Renal cortical epithelial cell (primary cell): ENCODE measurements at places on chromosomes 5 and 9.

- DNase-seq, result peak; percentile 85
Measured at GRCh38 chr5:170755679-170756456, 27.7 kb upstream of the GABRP start.

DNA sequence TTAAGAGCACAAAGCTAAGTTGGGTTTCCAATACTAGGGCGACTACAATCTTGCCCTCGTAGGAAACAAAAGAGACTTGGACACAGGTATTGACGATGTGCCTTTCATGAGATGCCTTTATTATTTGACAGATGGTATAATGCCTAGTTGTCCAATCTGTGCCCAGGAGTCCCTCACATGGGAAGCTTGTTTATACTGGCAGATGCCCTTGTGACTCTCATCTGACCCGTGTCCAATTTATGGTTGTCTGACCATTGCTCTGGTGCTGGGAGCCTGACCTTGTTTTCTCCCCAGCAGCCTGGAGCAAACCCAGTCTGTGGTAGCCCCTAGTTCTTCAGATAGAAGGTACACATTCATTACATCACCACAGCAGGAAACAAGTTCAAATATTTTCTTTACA is 511.7 kb downstream of the AGTPBP1 start:
- DNase-seq, result no peak

- DNase-seq, result no peak
Measured at GRCh38 chr9:118083161-118083560, 379.0 kb downstream of the TLR4 start.

GRCh38 chr5:178240766-178241165 is 8.2 kb upstream of the PHYKPL start:
- no peak for DNase-seq

GRCh38 chr5:138873466-138874221 is 1.5 kb downstream of the LRRTM2 start:
- DNase-seq, result no peak

GRCh38 chr9:34592895-34593601 is 3.5 kb upstream of the CNTFR start:
- no peak for DNase-seq

DNA sequence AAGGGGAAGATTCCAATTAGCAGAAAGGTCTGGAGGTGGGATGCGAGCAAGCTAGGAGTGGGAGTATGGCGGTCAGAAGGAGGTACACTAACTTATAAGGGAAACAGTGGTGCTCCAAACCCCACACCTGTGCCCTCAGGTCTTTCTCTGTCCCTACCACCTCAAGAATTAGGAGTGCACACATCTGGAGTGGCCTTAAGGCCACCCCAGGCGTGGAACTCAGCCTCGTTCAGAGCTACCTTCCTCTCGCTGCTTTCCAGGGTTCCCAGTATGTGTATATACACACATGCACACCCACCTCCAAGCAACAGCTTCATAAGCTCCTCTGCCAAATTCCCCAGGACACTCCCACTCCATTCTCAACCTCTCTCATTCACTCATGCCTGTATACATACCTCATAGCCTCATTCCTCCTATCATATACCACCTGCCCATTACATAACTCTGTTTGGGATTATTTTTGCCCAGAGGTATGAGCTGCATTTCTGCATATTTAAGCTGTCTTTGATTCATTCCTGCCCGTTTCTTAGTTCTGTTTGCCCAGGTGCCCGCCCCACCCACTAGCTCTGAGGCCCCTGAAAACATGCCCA is 118.7 kb downstream of the PSD2 start:
- DNase-seq, result no peak

- no peak for DNase-seq
Measured at GRCh38 chr5:95786821-95787418, 35.6 kb downstream of the GLRX start.

DNA sequence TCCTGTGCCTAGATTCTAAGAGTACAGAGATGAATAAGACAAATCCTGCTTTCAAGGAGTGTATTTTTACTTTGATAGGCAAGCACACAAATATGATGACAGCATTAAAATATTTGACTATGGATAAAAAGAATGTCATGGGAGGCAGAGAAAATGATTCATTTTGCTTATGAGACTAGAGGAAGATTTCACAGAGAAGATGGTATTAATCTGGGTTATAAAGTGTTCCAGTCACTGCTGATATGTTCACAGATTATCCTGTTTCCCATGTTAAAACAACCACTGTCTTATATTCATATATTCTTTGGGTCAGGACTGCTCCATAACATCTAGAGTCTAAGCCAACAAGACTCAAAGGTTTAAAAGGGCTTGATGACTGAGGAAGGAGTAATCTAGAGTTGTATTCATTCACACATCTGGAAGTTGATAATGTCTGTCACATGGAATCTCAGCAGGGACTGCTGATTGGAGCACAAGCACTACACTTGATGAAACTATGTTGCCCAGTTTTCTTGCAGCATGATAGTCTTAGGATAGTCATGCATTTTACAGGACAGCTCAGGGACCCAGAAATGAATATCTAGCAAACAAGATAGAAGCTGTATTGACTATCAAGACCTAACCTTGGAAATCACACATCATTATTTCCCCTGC is 79.3 kb downstream of the STARD4 start:
- DNase-seq, result no peak

- no peak for DNase-seq
Measured at GRCh38 chr5:10543585-10544040, 20.3 kb upstream of the ANKRD33B start.

DNA sequence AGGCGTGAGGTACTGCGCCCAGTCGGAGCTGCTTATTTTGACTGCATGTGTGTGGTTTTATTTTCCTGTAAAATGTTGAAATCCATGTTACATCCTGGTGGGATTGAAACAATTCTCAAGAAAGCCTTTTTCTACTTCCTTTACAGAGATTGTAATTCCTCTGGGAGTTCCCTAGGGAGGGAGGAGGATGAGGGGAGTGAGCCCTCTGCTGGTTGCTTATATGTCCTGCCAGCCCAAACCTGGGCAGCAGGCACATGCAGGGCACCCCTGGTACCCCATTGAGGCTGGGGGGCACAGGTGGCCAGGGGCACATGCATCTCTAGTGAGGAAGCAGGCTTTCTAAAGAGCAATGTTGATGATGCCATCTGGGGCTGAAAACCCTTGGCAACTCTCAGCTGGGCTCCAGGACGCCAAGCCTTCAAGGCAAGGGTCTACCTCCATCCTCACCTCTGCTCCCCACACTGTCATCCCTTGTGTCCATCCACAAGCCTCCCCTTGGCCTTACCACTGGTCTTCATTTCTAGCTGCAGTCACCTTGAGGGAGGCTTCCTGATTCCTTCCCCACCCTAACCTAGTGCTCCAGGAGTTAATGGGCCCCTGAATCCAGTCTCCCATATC is 84.7 kb upstream of the TNFSF8 start:
- peak; percentile 49 for DNase-seq

DNA sequence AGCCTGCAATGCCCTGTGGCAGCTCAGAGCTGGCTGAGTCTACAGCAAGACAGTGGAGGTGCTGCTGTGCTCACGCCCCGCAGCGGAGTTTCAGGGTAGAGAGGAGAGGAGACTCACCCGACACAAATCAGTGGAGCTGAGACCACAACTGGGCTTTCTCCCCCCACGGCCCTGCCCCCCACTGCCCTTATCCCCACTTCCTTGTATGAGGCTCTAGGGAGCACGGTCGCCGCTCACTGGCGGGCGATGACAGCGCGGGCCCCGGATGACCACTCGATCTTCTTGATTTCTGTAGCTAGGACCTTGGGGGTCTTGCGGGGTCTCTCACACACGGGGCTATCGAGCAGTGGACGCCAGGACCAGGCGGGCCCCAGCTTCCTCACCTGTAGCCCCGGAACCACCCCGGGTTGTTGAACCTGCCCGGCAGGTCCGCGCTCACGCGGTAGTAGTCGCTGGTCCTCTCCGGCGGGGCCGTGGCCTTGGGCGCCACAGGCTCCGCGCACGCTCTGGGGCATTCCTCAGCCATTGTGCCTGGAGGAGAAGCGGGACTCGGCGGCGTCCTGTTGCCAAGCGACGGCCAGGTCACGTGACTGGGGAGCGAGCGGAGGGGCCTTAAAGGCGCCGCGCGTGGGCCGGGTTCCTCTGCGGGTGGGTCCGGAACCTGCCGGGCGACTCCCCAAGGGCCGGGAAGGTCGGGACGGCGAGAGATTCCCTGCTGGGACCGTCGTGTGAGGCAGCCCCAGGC is 984 bp upstream of the MRPS2 start:
- DNase-seq, result peak; percentile 75

DNA sequence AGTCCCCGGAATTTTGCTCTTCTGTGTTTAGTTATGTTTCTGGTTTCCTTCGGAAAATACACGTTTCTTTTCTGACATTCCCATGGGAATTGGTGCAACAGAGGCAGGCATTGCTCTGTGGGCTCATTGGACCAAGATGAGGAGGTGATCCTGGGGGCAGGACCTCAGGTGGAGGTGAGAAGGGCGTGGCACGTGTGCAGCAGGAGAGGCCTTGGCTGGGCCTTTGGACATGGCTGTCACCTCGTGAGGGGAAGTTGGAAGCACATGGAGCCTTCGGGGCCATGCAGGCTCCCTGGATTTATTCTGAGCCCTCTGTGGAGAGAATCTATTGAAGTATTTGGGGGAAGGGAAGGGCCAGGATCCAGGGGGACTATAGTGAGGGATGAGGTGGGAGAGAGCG is 44.5 kb downstream of the WNK2 start:
- no peak for DNase-seq

- no peak for DNase-seq
Measured at GRCh38 chr5:79513308-79513703, 628 bp downstream of the HOMER1 start.

DNA sequence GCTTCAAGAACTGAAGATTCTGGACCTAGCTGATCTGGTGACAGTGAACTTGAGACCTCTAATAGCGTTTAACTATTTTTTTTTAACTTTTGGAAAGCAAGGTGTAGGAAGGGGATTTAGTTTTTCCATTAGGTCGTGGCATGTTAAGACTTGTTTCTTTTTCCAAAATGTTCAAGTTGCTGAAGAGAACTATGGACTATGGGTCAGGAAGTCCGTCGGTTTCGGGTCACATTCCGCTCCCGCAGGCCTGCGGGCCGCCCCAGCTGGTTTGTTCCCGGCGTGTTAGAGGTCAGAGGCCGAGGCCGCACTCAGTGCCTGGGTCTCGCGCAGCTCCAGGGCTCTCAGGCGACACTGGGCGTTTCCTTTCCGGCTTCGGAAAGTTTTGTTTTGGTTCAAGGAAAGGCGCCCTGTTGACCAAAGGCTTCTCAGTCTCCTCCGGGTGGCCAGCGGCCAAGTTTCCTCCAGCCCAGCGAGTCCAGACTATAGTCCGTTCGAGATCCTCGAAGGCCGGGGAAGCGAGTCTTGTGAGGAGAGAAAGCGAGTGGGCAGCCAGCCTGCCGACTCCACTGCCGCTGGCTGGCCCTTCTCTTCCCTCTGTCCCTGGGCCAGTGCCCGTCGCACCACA is 586 bp upstream of the FCHO2 start:
- DNase-seq, result peak; percentile 56

- DNase-seq, result no peak
Measured at GRCh38 chr9:82969291-82969690, 93.7 kb downstream of the RASEF start.

DNA sequence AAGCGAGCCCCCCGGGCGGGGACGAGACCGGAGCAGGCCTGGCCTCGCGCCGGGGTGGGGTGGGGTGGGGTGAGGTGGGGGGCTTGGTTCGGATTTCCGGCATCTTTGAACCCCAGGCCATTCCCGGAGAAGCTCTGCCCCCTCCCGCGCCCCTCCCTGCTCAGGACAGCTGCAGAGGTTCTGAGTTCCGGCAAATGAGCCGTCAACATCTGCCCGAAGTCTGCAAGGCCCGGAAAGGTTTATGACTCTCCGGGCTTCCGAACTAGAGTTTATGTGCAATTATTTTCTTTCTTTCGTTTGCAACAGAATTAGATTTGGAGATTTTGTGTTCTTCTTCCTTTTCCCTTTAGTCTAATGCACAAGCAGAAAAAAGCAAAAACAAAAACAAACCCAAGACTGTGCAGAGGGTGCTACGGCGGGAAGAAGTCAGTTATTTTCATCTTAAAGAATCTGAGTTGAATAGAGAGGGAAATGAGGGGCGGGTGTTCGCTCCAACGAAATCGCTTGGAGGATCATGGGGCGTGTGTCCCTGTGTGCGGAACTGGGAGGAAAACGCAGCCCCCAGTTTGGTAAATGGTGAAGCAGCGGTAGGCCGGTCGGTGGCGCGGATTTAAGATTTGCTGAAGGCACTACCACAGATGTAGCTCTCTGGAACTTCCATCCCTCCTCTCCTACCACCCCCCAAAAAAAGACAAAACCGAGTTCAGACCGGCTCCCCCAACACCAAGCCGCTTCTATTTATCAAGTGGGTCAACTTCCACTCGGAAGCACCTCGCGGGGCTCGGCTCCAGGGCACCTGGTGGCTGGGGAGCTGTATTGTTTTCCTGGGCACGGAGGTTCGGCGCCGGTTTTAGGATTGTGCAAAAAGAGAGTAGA is 4.8 kb downstream of the LHX2 start:
- DNase-seq, result no peak

DNA sequence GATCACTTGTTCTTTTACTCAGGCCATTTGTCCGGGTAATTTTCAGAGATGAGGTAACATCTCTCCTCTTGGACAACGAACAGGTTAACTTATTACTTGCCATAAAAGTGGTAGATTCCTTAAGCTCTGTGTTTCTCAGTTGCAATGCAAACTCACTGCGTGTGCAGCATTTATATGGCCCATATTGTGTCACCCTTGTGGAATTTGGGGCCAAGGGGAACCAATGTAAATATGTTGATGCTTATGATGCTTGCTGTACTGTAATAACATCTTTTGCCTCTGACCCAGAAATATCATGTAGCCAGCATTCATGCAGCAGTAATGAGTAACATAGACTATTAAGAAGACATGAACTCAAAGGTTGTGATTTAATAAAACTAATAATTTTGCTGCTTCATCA is 175.8 kb downstream of the ADAMTS6 start:
- no peak for DNase-seq

GRCh38 chr9:27622693-27623340 is 49.5 kb upstream of the C9orf72 start:
- DNase-seq, result no peak

DNA sequence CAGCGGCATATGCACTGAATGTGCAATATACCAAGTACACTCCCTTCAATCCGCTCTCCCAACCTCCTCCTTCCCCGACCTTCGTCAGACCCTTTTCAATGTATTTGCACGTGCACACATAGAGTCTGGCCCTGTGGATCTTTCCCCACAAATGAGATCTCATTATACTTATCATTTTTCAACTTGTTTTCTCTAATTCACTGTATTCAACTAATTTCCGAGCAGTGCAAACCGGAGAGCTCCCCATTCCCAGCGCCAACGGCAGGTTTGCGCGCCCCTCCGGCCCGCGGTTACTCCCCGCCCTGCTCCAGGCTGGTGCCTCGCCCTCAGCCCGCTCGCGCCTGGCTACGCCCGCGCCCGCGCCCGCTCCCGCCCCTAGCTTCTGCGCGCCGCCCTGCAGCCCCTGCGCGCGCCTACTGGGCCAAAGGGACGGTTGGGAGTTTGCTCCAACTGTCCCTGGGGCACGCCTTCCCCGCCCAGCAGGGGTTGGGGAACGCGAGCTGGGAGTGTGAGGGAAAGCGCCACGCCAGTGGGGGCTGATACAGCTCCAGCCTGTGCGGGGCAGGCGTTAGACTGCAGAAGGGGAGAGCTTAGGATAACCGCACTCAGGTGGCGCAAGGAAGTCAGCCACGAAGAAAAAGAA is 3.3 kb upstream of the CDC20B start:
- DNase-seq, result no peak
